GM13977 (cell line): ENCODE measurements at places on chromosomes 12 and 14.

DNA sequence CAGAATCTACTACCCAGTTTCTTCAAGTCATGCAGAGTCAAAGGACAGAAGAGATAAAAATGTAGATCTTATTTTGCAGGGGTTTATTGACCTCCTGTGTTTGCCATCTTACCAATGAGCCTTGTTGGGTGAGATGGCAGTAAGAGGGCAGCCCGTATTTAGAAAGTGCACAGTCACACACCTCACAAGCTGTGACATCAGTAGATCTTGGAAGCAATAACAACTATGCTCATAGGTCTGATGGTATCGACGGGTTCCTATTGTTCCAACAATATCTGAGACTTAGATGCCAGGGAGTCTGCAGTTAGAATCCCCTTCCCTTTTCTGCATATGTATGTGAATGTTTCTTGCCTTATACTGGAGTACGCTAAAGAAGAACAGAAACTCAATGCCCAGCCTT lies 189.0 kb upstream of the DYRK2 start:
- DNase-seq, result no peak

GRCh38 chr12:40692765-40693206 lies 547 bp downstream of the CNTN1 start:
- DNase-seq, result peak; percentile 9

DNA sequence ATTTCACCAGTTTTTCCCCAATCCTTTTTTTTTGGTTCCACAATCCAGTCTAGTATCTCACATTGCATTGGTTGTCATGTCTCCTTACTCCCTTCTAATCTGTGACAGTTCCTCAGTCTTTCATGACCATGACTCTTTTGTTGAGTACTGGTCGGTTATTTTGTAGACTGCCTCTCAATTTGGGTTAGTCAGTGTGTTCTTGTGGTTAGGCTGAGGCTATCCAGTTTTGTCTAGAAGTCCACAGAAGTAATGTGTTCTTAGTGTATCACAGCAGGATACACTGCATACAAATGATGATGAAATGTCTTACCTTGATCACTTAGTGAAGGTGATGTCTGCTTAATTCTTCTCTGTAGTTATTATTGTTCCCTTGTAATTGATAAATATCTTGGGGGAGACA lies 24.8 kb downstream of the PELI2 start:
- DNase-seq, result no peak

GRCh38 chr14:75428230-75429104 lies 645 bp downstream of the JDP2 start:
- no peak for DNase-seq

DNA sequence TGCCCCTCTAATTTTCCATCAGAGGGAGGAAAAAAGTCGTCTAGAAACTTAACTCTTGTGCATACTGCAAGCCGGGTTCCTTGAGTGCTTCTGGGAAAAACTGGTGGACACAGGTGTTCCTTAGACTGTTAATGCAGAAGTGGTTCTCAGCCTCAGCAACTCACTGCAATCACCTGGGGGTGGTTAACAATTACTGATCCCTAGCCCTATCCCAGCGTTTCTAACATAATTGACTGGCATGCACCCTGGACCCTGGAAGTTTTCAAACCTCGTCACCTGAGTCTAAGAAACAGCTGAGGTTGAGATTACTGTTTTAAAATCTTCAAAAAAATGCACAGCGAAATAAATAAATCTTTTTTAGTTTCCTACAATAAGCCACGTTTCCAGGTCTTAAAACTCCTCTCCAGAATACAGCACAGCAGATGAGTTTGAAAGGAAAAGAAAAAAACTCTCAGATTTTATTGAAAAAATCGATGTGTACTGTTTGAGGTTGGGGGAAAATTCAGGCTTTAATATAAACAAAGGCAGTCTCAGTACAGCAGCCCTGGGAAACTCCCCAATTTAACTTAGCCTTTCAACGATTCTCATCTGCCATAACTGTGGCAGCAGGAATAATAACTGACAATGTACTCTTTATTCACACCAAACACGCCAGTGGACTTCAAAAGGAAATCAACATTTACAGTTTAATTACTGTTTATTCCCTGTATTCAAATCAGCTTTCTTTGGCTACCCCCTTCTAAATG lies 45.4 kb downstream of the PHLDA1 start:
- DNase-seq, result no peak

GRCh38 chr14:97380539-97380941 lies 583.4 kb downstream of the VRK1 start:
- no peak for DNase-seq

GRCh38 chr12:11651785-11652184 lies 2.3 kb downstream of the ETV6 start:
- no peak for DNase-seq

GRCh38 chr14:30748343-30748742 lies 126.0 kb upstream of the COCH start:
- no peak for DNase-seq

- no peak for DNase-seq
Observed at GRCh38 chr12:68580911-68581310, 29.8 kb upstream of the RAP1B start.

DNA sequence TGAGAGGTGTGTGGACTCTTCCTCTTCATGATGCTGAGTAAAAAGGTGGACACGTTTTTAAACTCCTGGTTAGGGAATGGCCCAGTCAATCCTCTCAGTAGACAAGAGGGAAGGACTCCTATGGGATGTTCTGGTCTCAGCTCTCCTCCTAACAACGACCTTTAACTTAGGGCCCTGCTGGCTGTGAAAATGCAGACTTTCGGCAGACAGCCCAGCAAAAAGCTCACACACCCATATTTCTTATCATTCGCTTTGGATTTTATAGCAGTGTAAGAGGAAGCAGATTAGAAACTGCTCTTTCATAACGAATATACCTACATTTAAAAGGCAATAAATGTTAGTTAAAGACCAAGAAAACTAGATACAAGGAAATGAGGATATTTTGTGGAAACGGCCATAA lies 18.0 kb upstream of the YARS2 start:
- no peak for DNase-seq

- no peak for DNase-seq
Observed at GRCh38 chr14:99821519-99822508, 28.6 kb downstream of the EML1 start.

GRCh38 chr14:40188006-40188405 lies 755.8 kb upstream of the FBXO33 start:
- no peak for DNase-seq

- no peak for DNase-seq
Observed at GRCh38 chr14:102272392-102272791, 32.6 kb downstream of the MOK start.

- DNase-seq, result peak; percentile 59
Observed at GRCh38 chr12:132771126-132771838, 9.7 kb upstream of the ANKLE2 start.
